Brain microvascular endothelial cell (primary cell): ENCODE measurements at places on chromosomes 3 and 15.

- peak; percentile 59 for DNase-seq
Measured at GRCh38 chr3:33061782-33062181, 35.2 kb downstream of the GLB1 start.

- DNase-seq: no peak
Measured at GRCh38 chr3:145219355-145220235, 941.4 kb downstream of the PLOD2 start.

DNA sequence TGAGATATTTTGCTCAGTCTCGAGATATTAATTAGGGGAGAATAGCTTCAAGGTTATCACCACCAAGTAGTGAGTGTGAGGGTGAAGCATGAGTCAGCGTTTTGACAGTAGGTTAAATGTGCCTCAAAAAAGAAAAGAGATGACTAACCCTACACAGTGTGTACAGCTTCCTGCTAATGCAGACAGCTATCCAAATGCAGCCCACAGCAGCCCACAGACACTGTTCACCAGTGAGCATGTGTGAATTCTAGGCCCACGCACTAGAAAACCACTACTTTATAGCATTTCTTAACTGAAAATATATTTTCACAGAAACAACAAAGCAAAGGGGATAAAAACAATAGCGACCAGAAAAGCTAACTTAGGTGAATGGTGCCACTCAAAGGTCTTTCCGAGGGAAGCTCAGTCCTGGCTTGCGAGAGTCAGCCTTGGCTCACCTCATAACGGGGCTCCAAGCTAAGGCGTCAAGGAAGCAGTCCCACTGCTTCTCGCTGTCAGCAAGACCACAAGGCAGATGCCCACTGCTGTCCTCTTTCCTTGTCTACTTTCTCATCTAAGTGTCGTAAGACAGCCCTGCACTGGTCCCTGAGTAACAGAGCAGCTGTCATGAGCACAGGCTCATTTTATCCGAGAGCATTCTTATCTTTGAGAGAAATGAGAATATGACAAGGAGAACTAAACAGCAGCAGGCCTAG is 47.6 kb downstream of the TXNRD3 start:
- peak; percentile 48 for DNase-seq

- DNase-seq: no peak
Measured at GRCh38 chr15:69647142-69647513, 194.5 kb downstream of the RPLP1 start.

DNA sequence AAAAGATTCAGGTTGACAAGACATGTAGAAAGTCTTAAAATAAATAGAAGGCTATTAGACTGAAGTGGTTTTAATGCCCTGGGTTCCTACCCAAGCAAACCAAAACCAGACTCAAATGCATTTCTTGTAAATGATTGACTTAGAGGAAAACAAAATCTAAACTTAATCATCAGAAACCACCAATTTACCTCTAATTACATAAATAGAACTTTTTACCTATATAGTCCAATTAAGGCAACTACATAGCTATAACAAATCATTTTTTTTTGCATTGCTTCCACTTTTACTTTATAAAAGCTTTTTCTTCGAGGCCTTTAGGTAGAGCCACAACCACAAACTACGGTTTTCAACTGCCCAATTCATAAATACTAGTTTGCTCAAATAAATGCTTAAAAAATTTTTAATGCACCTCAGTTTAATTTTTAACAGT is 231.3 kb upstream of the ARHGEF26 start:
- no peak for DNase-seq

GRCh38 chr3:160450846-160451245 is 1.3 kb upstream of the TRIM59 start:
- peak; percentile 86 for DNase-seq

GRCh38 chr15:91891101-91891500 is 37.6 kb downstream of the SLCO3A1 start:
- DNase-seq: no peak

- DNase-seq: no peak
Measured at GRCh38 chr3:121637922-121638321, 22.8 kb downstream of the HCLS1 start.

GRCh38 chr15:96309143-96309660 is 21.3 kb upstream of the NR2F2 start:
- no peak for DNase-seq

- no peak for DNase-seq
Measured at GRCh38 chr15:60301024-60301423, 96.8 kb downstream of the ANXA2 start.

DNA sequence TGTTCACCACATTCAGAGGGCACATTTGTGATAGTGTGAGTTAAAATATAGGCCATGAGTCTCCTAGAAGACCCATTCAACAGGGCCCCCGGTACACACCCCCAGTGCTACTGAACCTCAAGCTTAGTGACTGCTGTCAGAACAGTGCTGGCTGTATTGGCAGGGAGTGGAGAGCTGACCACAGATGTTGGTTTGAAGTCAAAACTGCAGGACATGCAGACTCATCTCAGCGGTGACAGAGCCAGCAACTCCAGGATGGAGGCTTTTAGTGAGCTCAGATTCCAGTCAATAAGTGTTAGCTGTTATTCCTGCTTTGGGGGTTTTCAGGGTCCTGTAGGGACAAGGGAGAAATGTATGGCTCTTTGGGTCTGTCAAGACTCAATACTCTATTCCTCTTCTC is 29.1 kb downstream of the PRR20G start:
- no peak for DNase-seq

- DNase-seq: no peak
Measured at GRCh38 chr15:90683876-90684275, 33.3 kb upstream of the BLM start.

DNA sequence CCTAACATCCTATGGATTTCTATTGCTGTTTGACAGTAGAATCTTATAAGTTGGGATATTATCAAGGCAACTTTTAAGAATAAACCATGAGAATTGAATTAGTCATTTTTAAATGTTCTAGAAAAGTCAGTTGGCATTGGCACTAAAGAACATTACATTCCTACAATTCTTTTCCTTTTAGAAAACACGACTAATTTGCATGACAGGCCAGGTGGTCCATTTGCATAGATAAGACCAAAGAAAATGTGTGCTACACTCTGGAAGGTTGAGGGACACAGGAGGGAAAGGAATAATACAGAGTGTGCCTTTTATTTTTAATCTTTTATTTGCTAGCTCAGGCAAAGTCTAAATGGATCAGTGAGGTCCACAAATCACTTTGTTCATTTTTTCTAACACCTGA is 962.3 kb downstream of the EPHA3 start:
- no peak for DNase-seq

- DNase-seq: peak; percentile 21
Measured at GRCh38 chr3:156180077-156180476, 59.7 kb downstream of the KCNAB1 start.

GRCh38 chr15:69154684-69155083 is 5.8 kb upstream of the GLCE start:
- DNase-seq: peak; percentile 81

- no peak for DNase-seq
Measured at GRCh38 chr3:71585131-71585530, 1.6 kb upstream of the FOXP1 start.

DNA sequence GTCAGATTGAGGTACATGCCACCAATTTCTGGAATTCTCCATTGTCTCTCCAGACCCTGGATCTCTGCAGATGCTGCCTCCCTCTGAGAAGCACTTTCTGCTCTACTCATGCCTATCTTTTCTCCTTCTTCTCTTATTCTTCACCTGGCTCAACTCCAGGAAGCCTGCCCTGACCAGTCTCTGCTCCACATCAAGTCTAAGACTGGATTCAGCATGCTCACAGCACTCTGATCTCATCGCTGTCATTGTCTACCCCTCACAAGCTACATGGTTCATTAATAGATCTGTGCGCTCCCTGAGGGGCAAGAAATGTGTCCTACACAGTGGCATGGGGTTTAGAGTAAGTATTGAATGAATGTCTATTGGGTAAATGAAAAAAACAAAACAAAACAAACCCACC is 38.7 kb downstream of the CCR4 start:
- no peak for DNase-seq

DNA sequence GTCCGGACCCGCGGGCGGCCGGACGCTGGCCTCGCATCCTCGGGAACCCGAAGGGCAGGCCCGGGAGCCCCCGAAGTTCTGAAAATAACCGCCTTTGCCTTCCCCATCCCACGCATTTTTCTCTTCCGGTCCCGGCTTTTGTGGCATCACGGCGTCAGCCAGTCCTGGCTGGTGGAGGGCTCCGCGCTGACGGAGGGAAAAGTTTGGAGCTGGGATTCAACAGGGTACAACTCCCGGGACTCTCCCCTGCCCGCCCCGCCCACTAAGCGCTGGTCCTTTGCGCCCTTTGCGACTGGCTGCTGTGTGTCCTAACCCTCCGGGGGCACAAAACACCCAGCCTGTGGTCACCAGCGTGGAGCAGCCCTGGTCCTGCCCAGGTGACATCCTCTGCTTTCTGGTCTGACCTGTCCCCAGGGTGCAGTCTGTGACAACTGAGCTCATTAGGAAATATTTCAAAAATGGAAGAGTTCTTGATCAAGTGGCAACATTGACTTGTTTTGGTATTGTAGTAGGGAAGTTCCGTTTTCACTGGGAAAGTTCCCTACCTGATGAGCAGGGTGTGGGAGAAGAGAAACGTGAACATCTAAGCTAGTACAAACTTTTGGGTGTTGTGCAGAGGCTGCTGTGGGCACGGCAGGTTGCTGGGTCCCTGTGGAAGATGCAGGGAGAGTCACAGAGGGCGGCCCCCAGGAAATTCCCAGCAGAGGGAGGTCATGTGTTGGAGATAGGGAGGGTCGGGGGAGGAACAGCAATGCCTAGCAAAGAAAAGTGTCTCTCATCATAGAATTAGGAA is 775 bp downstream of the ARNT2 start:
- no peak for DNase-seq

DNA sequence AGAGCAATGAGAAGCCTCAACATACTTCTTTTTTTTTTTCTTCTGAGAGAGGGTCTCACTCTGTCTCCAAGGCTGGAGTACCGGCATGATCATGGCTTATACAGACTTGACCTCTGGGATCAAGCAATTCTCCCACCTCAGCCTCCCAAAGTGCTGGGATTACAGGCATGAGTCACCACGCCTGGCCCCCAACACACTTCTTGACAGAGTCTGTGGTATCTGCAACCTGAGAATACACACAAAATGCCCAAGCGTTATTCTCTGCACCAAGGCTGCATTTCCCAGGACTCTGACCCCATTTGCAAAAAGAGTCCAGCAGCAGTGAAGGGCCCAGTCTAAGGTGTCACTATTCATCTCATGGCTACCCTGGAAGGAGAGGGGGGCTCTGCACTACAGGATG is 42.7 kb upstream of the BLM start:
- DNase-seq: no peak

- no peak for DNase-seq
Measured at GRCh38 chr15:88745065-88745464, 58.2 kb upstream of the ACAN start.

DNA sequence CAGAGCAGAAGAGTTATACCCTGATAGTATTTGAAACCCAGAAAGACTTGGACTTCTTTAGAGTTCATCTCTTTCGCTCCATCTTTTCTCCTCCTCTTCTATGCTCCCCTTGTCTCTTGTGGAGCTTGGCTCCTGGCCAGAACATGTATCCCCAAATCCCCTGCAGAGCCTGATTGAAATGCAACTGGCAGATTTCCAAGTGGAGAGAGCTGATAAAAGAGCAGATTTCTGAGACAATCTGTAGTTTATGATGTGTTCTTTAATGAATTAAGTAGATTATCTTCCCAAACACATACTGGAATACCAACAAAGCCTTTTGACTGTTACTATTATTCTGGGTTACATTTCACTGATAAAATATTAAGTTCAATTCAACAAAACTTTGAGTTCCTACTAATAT is 33.4 kb downstream of the UNC13C start:
- no peak for DNase-seq

- DNase-seq: no peak
Measured at GRCh38 chr15:26806151-26806550, 33.3 kb upstream of the GABRB3 start.

DNA sequence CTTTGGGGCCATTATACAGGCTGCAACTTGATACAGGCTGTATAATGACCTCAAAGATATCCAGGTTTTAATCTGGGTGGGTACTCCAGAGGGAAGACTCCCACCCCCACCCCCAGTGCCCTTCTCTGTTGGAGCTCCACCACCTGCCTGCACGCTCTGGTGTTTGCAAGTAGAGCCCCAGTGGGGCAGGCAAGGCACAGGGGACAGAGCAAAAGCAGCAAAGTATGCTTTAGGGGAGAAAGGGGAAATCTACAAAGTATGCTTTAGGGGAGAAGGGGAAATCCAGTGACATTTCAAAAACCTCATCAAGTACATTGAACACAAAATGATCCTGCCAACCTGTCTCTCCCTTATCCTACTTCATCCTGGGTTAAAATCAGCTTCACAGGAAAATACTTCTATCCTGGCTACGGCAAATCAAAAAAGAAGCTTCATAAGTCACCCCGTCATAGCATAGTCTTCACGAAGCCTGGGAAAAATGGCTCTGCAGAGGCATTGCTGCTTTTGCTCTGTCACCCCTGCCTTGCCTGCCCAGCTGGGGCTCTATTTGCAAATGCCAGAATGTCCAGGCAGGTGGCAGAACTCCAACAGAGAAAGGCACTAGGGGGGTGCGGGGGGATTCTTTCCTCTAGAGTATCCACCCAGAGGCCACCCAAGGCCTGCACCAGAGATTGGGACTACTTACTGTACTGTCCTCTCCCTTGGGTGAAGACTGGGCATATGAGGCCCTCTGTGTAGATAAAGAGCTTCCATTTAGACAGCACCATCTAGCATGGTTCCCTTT is 60.9 kb upstream of the ATP11B start:
- DNase-seq: no peak

DNA sequence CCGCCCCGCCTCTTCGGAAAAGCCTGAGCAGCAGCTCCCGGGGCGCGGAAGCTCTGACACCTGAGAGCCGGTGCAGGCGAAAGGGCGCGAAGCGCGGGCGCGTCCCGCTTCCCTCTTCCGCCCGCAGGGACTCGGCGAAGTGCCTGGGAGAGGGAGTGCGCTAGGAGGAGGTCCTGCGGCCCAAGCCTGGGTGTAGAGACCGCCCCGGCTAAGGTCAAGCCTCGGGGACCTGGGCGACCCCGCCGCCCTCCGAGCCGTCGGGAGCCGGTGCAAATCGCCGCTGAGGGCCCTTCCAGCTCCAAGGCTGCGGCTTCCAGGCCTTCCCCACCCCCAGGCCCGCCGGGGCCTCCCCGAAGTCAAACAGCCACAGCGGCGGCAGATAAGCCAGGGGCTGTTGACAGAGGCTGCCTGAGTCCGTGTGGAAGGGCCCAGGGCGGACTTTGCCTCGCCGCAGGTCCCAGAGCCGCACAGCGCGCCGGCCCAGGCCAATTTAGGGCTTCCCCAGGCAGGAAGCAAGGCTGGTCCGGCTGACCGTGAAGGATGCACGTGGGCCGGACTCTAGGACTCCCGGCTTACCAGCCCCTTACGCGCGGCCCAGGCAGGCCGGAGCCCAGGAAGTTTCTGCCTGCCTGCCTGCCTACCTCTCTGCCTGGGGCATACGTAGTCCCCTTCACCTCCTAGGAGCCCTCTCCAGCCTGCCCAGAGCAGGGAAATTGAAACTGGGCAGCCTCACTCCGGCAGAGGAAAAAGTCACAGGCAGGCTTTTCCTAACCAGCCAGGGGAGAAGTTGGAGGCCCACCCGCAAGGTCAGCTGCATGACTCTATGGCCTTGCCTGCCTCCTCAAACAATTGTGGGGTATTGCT is 2.3 kb downstream of the ITPKA start:
- DNase-seq: no peak

- DNase-seq: no peak
Measured at GRCh38 chr3:146153429-146153828, 7.6 kb downstream of the PLOD2 start.

GRCh38 chr3:53705024-53705745 is 141.0 kb downstream of the CHDH start:
- no peak for DNase-seq
